ENCODE measurements at places on chromosomes 2 and 18.
A peak's percentile ranks its signal among the peaks of the same experiment; 100 is the strongest.

- DNase-seq: no peak
Observed at GRCh38 chr2:138312061-138312460, 189.5 kb upstream of the SPOPL start.

GRCh38 chr18:59249199-59249774 lies 24.0 kb downstream of the RAX start:
- DNase-seq: peak; percentile 94

DNA sequence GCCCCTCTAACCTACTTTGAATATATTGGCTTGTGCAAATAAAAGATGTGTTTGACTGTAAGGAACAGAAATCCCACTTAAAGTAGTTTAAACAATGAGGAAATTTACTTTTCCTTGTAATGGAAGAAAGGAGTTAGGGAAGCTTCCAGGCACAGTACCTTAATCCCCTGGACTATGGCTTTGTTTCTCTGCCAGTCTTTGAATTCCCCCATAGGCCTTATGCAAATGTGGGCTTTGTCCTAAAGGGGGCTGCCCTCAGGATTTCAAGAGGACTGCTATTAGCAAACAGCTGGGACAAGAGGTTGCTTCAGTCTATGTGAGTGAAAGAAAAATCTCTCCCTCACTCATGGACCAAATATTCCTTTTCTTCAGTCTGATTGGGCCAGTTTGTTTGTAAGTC lies 255.1 kb upstream of the THSD7B start:
- no peak for DNase-seq

GRCh38 chr18:80193701-80194100 lies 53.6 kb downstream of the PARD6G start:
- no peak for DNase-seq

DNA sequence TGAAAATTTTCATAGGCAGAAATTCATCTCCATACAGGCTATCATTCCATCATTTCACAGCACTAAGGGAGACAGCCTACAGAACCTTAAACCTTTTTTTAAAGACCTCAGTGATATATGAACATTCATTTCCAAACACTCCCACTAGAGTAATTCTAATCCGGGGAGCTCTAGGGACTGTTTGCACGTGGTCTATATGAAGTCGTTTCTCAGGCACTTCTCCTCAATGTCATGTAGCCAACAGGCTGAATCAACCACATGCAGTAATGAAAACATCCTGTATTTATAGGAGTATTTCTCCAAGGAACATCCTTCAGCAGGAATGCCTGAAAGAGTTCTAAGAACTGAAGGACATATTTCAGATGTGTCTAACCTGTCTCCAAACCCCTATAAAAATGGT lies 97.3 kb upstream of the CREB1 start:
- peak; percentile 52 for DNase-seq

- DNase-seq: no peak
Observed at GRCh38 chr2:121643877-121644276, 5.4 kb downstream of the CLASP1 start.

- no peak for DNase-seq
Observed at GRCh38 chr2:7020059-7020458, 102.8 kb downstream of the RNF144A start.

- DNase-seq: no peak
Observed at GRCh38 chr18:48293954-48294898, 115.0 kb downstream of the ZBTB7C start.

DNA sequence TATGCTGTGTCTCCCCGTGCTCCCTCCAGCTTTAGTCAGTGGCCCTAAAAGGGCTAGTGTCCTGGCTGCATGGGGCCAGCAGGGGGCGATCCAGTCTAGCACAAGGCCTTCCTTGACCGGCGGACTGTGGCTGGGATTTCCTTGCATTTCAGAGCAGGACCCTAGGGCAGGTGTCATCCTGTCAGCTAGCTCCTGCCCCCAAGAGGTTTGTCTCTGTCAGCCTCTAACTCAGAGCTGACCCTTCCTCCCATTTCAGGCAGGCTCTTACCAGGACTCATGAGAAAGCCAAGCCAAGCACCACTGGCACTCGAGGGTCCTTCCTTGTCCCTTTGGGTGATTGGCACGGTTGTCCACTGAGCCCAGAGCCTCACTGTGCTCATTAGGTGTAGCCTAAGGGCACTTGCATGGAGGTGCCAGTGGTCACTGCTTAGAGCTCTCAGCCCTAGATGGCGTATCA lies 140.3 kb downstream of the RPIA start:
- no peak for DNase-seq

GRCh38 chr2:7043690-7044089 lies 126.5 kb downstream of the RNF144A start:
- DNase-seq: no peak

DNA sequence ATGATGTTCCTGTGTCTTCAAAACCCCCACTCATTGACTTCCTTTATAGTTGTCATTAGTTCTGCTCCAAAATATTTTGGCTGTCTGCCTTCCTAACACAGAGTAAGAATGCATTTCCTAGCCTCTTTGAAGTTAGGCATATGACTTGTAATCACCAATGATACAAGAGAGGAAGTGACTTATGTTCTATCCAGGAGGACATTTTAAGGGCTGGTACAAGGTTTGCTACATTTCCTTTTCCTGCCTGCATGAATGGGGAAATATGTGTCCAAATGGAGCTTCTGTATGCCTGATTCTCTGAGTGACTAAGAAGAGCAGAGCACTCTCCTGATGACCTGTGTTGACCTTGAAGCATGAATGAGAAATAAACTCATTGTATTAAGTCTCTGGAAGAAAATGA lies 115.1 kb downstream of the PLCL1 start:
- no peak for DNase-seq

DNA sequence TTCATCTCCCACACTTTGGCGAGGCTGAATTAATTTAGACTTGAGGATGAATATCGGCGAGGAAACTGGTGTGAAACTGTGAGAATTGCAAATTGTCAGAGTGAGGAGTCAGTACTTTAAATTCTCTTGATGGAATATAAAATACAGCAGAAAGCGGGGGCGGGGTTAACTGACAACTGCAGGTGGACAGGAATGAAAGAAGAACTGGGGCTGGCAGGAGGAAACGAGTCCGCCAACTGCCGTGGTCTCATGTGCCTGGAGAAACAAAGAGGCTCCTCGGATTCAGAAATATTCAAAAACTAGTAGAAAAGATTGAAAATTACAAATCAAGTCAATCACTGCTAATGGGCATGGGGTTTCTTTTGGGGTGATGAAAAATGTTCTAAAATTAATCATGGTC lies 44.3 kb downstream of the MOGAT1 start:
- DNase-seq: no peak

DNA sequence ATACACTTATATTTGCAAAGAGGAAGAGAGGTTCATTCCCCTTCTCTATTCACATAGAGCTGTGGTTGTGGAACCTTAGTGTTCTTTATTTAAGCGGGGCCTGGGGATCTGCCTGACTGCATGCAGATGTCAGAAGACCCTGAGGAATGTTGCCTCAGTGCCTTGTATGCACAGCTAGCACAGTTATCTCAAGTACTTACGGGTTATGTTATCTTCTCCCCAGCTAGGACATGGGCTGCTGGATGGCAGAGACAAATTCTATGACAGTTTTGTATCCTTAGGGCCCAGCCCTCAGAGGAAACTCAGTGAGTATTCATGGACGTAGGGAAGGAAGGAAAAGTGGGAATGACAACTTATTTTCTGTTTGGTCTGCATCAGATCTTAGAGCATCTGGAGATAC lies 37.7 kb upstream of the RTN4 start:
- DNase-seq: no peak

- no peak for DNase-seq
Observed at GRCh38 chr18:23063502-23063901, 71.8 kb upstream of the CABLES1 start.

- no peak for DNase-seq
Observed at GRCh38 chr2:28981620-28982376, 700 bp downstream of the TOGARAM2 start.

- no peak for DNase-seq
Observed at GRCh38 chr18:58723810-58724602, 52.7 kb downstream of the MALT1 start.

DNA sequence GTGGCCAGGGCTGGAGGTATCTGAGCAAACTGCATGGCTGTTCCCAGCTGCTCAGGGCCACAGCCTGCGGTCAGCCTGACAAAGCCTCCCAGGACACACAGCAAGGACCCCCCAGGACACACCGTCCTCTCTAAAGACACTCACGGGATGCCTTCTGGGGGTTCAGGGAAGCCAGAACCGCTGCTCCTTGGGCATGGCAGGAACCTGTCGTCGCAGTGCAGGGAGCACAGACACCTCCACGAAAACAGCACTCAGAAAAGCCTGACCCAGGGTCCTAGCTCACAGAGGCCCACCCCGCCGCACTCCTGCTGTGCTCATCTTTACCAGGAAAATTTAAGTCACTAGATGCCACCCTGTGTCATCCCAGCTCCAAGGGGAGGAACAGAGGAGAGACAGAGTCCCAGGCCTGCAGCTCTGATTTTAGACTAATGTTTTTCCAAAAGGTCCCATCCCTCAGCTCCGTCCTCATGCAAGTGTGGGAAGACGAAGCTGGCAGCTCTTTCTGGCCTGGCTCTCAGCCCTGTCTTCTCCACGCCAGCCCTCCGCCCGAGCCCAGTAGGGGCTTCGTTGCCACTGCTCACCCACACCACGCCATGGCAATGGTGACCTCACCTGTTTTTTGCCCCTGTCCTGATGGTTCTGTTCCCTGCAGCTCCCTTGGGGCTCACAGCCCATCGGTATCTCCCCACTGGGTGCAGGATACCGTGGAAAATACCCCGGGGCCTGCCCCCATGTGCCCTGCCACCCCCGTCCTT lies 23.9 kb upstream of the SLC66A3 start:
- no peak for DNase-seq

DNA sequence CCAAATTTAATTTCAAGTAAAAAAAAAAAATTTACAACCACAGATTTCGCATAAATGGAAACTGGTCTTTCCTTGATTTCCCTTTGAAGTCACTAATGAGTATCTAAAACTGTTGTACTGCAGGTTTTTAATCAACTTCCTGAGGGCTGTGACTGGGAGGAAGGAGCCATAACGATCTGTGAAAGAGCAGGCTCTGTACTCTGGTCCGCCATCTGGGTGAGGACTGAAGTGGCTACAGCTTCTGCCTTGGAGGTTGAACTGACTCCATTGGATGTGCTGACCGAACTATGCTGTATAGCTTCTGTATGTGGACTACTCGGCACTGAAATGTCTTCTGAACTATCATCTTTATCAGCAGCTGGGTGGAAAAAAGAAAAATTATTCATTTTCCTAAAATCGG lies 69.3 kb upstream of the CHN1 start:
- DNase-seq: no peak

- no peak for DNase-seq
Observed at GRCh38 chr18:47485221-47485797, 233.8 kb upstream of the SKOR2 start.

GRCh38 chr2:85998071-85998991 lies 107.4 kb downstream of the POLR1A start:
- peak; percentile 28 for DNase-seq
